Hematopoietic multipotent progenitor cell (in vitro differentiated cells): ENCODE measurements at places on chromosomes 7 and 10.
A peak's percentile ranks its signal among the peaks of the same experiment; 100 is the strongest.

DNA sequence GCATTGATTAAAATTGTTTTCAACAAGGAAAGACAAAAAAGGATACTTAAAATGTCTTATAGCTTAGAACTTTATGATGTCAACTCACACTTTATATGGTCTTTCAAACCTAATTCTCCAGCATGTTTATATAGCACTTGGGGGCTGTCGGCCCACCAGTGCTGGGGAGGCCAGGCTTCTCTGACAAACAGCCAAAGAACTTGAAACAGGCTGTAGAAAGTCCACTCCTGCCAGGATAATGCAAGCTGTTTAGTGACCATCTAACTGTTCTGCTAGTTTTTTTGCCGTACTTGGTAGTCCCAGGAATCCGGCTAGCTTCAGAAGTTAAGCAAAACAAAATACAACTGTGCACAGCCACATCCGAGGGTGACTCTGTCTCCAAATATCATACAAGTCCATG, 13.6 kb upstream of the SOSTDC1 start:
- no peak for DNase-seq

- DNase-seq, result peak; percentile 28
These were observed 148.8 kb downstream of the HECW1 start for GRCh38 chr7:43260980-43261878.

- DNase-seq, result no peak
These were observed 173.5 kb upstream of the FZD1 start for GRCh38 chr7:91090684-91091083.

DNA sequence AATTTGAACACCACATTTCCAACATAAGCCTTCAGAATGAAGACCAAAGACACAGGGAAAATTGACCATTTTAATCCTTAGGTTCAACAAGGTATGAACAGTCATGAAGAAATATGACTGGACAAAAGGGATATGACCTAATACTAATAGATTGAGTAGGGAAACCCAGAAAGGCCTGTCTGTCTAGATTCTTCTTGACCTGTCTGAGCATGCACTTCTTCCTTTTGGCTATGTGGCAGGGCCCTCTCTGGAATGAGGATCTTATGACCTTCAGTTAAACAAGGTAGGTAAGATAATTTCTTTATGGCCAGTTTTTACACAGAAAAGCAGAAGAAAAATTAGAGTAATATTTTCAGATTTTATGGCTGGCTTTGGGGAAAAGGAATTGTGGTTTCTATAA, 3.0 kb upstream of the PHYHIPL start:
- no peak for DNase-seq

- DNase-seq, result no peak
These were observed 34.5 kb downstream of the GOT1 start for GRCh38 chr10:99395750-99396445.
